ENCODE measurements at places on chromosomes 13 and 19.

GRCh38 chr19:27962264-27962663, 1250.7 kb downstream of the UQCRFS1 start:
- DNase-seq, result no peak

GRCh38 chr13:97043302-97043701, 49.0 kb upstream of the OXGR1 start:
- peak; percentile 95 for DNase-seq

DNA sequence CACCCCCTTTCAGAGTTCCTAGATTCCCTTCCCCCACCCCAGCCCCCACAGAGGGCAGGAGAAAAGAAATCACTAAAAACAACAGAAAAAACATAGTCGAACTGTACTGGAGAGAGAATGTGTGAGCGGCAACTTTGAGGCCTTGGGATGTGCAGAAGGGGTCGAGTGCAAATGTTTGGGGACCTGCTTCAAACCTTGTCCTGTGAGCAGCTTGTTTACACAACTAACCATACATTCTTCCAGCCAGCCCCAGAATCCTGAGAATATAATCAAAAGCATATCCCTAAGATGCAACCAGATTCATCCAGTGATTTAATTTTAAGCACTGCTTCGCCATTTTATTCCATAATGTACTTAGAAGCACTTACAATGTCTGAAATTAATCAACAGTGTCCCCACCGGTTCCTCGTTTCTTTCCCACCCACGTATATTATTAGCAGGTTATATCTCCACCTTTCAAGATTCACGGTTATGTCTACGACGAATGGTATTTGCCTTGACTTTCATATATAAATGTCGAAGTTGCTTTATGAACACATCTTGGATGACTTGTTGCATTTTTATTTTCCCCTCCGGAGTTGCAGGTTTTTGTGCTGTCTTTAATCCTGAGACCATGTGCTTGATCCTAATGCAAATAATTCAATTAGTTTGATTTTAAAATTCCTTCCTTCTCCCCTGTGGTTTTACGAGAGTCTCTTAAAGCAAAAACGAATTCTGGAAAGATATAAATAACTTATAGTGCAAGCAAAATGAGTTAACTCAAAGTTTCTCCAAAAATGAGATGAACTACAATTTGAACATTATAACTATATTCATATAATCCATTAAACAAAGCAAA, 107.6 kb downstream of the ZIC5 start:
- no peak for DNase-seq

- DNase-seq, result no peak
Observed at GRCh38 chr13:50826035-50826434, 17.5 kb downstream of the DLEU7 start.

GRCh38 chr13:98272549-98272948, 95.5 kb upstream of the RNF113B start:
- DNase-seq, result no peak

- DNase-seq, result no peak
Observed at GRCh38 chr13:83622422-83622784, 259.9 kb downstream of the SLITRK1 start.

- no peak for DNase-seq
Observed at GRCh38 chr13:84439108-84439507, 556.8 kb upstream of the SLITRK1 start.

- DNase-seq, result peak; percentile 43
Observed at GRCh38 chr19:40139533-40140287, 49.0 kb upstream of the ZNF780A start.

GRCh38 chr13:30710442-30710841, 24.9 kb upstream of the ALOX5AP start:
- no peak for DNase-seq

DNA sequence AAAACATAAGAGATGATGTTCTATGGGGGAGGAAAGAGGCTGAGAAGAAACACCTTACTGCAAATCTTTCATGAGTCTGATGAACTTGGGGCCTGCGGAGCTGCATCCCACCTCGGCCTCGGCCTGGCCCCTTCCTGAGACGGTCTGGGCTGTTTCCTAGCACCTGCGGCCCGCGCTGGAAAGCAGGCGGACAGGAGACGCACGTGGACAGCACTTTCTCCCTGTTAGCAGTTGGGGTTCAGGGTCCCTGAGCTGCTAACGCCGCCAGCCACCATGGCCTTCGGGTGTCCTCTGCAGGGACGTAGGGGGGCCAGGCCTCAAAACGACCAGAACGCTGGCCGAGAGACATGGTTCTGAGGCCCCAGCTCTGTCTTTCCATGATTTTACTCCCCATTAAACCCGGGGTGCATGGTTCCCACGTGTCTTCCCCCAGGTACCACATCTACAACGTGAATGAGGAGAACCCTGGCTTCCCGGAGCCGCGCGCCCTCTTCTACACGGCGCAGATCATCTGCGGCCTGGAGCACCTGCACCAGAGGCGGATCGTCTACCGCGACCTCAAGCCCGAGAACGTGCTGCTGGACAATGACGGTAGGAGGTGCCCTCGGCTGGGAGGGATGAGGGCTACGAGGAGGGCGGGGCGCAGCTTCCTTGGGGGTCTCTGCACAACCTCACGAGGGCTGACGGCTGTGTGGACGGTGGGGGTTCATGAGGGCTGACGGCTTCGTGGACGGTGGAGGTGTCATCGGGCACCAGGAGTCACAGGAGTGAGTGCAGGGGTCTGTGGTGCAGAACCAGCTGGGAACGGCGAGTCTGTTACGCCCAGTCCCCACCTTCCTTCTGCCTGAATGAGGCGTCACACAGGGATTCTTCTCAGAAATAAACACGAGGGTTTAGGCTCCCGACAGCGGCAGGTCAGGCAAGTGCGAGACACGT, 4.3 kb downstream of the GRK1 start:
- DNase-seq, result no peak

- no peak for DNase-seq
Observed at GRCh38 chr19:57363688-57364181, 384 bp downstream of the TRAPPC2B start.

DNA sequence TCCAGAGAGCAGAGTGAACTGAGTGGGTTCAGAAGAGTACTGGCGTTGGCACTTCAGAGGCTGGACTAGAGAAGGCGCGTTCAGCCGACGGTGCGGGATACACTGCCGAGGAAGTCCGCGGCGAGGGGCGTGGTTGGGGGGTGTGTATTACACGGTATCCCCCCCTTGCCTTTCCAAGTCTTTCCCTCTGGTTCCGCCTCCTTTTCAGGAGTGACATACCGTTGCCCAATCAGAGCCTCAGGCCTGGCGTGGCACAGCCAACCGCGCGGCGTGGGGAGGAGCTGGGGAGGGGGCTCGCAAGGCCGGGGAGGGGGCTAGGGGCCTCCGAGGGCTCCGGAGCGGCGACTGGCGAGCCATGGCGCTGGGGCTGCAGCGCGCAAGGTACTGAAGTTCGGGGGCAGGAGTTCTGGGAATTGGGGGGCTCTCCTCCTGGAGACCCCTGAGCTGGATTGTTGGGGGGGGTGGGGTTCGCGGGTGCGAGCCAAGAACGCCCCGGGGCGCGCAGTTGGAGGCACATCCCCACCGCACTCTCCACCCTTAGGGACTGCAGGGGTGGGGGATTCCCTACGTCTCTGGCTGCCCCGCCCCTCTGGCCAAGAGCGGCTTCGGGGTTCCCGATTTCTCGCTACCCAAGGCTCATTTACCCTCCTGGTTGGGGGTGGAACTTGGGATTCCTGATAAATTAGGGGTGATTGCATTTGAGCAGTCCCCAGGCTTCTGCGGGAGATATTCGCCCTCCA, at the start of gene HIF3A:
Gene HIF3A, plus strand, starts transcription at position 321 of the 740 bp plus-strand sequence. Its CDS starts 35 bp downstream, at position 356.
- DNase-seq, result peak; percentile 58

DNA sequence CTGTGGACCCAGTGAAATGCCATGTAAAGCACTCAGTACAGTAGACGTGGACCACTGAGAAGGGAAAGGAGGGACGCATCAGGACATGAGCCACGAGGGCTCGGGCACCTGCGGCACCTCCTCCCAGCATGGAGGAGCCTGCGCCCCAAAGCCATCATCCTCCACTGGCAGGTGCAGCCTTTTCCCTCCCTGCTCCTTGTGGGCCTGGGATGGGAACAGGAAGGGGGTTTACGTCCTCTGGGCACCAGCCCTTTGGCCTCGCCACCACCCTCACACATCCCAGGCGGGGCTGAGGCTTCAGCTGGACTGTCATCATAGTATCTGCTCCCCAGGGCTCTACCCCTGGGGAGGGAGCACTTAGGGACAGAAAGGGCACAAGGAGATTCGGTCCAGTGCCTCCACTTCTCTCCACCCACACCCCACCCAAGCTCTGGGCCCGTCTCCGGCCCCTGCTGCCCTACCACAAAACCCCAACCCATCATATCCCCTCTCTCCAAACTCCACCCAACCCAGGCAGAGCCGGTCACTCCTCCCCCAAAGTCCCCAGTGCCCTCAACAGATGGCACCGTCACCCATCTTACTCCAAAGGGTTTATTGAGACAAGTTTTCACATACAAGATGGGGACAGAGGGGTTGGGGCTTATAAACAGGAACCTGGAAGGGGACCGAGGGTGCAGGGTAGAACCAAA, 2.2 kb upstream of the PRKD2 start:
- DNase-seq, result no peak

DNA sequence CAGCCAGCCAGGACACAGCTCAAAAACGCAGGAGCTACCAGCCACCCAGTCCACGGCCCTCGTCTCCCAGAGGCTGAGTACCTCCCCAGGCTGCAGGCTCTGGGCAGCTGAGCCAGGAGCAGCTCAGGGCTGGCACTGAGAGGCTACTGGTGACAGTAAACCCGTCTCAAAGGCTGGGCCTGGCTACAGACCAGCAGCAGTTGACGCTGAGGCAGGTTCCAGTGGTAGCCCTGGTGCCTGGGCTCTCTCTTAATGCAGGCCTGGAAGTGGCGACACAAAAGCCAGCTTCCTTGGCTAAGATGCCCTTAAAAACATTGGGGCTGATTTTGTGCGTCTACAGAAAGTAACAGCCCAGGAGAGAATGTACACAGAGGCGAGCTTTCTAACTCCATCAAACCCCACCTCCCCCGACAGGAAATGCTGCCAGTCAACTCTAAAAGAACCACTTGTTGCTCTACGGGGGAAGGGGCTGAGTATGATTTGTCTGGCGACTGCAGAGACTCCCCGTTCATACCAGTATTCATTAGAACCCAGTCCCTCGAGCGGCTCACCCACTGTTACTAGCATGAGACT, 126.3 kb downstream of the STK24 start:
- DNase-seq, result no peak

GRCh38 chr19:9912551-9913236, 23.6 kb downstream of the OLFM2 start:
- DNase-seq, result no peak

Measured in fibroblast of the conjunctiva (primary cell).